IPS DF 6.9 (cell line): ENCODE measurements at places on chromosomes 7 and 10.

- DNase-seq: peak; percentile 50
Observed at GRCh38 chr7:134016223-134016941, 110.8 kb upstream of the LRGUK start.

DNA sequence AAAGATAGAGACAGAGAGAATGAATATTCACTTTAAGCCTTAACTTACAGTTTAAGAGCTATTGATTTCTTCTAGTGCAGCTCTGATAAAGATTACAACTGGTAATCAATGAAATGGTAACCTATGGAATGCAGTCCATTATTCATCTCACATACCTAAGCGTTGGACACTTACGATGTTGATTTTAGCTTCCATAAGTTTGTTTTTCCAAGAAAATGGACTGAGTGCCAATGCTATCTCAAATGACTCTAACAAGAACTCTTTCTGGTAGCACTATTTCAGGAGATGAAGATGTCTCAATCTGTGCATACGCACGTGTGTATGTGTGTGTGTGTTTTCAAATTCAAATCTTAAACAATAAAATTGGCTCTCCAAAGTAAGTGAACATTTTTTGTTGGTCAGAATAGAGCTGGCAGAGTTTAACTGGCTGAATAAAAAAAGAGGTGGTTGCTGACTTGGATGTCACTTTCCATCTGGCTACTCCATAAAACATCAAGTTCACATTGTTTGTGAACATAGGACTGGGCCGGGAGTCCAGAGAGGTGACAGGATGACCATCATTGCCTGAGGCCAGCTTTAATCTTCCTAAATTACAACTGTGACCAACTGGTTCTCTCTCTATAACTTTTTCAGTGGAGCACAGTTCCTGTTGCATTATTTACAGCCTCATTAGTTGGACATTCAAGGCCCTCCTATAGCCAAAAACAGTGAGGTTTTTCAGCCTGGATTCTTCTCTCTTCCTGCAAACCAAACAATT is 106.9 kb upstream of the CSTF2T start:
- no peak for DNase-seq

GRCh38 chr7:37323966-37324365 is 124.7 kb downstream of the ELMO1 start:
- DNase-seq: no peak

GRCh38 chr10:88027570-88027969 is 164.1 kb downstream of the PTEN start:
- no peak for DNase-seq

- no peak for DNase-seq
Observed at GRCh38 chr10:127150136-127150535, 46.3 kb downstream of the INSYN2A start.

DNA sequence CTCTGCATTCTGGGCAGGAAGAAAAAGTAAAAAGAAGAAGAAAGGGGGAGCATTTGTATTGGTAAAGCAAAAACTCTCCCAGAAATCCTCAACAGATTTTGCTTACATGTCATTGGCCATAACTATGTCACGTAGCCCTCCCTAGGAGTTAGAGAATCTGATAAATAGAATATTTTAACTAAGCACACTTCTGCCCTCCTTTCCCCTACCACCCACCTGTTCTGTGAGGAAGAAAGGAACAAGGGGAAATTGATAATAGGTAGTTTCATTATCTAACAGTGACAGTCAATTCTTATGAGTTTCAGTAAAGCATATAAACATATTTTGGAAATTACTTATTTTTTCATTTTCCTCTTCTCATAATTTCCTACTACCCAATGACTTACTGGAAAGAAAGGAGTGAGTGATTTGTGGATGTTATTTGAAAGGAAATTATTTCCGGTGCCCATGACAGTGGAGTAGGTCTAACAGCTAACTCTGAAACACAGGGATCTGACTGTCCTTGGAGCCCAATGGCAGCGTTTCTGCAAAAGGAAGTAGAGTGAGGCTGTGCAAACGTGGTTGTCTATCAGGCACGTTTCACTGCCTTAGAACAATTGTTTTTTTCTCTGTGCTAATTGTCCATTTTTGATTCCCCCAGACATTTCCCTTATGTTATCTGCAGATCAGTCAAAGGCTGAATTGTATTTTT is 128.6 kb upstream of the MDFIC start:
- DNase-seq: no peak

GRCh38 chr10:126252884-126253610 is 135.2 kb downstream of the ADAM12 start:
- no peak for DNase-seq

DNA sequence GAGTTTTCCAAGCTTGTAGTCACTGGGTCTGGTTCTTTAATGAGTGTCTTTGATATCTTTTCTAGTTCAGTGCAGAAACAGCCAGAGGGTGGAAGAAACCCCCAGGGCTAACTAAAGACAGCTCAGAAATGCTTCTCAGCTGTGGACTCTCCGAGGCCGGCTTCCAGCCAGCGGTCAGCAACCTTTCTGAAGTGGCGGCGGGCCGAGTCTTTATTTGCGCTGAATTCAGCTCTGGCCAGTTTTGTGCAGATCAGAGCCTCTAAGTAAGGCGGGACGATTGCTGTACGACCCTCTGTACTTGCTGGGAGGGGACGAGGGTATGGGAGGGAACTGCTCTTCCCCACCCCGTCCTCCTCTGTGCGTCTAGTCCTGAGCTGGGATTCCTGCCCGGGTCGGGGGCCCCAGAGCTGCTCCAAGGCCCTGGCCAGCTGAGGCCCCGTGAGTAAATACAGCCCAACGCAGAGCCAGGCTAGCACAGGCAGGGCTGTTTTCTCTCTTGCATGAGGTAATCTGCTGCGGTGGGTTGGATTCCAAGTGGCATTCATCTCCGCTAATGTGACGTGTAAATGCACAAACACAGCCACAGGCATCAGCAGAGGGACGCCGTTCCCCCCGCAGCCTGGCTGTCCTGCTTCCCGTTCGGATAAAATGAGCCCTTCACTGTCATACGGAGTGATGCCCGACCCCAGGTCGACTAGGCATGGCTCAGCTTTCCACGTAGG is 159.8 kb downstream of the PIP4K2A start:
- DNase-seq: no peak

GRCh38 chr10:131975003-131975402 is 6.7 kb downstream of the BNIP3 start:
- DNase-seq: no peak

- DNase-seq: no peak
Observed at GRCh38 chr10:12670004-12670403, 320.7 kb downstream of the CAMK1D start.

DNA sequence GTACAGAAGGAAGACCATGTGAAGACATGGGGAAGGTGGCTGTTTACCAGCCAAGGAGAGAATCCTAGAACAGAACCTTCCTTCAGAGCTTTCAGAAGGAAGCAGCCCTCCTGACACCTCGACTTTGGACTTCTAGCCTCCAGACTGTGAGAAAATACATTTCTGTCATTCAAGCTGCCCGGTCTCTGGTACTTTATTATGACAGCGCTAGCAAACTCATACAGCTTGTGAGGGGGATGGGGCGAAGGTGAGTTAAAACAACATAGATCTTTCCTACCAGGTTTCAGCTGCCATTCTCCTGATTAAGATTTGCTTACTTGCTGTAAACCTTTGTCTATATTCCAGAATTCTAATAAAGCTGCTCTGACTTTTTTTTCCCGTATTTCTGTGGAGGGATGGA is 14.9 kb upstream of the ZNF248 start:
- no peak for DNase-seq

DNA sequence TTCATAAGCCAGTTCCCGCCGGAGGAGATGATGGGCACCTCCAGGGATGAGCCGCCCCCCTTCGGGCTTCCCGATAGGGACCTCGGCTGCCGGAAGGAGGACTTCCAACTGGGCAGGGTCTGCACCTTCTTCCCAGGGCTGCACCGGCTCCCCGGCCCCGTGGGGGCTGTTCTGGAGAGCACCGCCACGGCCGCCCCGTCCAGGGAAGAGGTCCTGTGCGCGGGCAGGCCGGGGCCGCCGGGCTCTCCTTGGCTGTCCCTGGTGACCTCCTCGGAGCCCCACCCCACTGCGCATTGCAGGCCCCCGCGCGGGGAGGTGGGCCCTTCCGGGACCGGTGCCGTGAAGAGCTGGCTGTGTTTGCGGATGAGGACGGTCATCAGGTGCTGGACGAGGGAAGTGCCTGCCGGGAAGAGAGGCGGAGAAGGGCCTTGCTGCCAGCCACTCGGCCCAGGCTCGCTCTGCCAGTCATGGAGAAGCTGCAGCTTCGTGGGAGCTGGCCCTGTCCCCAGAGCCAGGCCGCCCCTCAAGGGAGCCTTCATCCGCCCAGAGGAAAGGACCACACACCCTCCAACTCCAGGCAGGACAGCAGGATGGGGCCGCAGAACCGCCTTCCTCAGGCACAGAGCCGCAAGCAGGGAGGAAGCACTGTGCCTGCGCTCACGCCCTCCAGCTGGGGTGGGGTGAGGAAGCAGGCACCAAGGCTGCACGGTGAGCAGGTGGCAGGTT is 144.4 kb downstream of the MAPK8 start:
- no peak for DNase-seq

- DNase-seq: no peak
Observed at GRCh38 chr7:31120800-31121513, 68.8 kb downstream of the ADCYAP1R1 start.

DNA sequence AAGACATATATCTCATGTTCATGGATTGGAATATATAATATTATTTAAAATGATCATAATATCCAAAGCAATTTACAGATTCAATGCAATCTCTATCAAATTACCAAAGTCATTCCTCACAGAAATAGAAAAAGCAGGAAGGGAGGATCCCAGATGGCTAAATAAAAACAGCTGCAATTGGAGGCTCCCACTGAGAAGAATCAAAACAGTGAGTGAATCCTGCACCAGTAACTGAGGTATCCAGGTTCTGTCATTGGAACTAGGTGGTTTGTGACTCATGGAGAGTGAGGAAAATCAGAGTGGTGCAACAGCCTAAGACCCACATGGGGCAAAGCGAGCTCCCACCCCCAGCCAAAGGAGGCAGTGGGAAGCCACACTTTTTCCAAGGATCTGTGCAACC is 128.4 kb downstream of the MTERF1 start:
- DNase-seq: no peak

DNA sequence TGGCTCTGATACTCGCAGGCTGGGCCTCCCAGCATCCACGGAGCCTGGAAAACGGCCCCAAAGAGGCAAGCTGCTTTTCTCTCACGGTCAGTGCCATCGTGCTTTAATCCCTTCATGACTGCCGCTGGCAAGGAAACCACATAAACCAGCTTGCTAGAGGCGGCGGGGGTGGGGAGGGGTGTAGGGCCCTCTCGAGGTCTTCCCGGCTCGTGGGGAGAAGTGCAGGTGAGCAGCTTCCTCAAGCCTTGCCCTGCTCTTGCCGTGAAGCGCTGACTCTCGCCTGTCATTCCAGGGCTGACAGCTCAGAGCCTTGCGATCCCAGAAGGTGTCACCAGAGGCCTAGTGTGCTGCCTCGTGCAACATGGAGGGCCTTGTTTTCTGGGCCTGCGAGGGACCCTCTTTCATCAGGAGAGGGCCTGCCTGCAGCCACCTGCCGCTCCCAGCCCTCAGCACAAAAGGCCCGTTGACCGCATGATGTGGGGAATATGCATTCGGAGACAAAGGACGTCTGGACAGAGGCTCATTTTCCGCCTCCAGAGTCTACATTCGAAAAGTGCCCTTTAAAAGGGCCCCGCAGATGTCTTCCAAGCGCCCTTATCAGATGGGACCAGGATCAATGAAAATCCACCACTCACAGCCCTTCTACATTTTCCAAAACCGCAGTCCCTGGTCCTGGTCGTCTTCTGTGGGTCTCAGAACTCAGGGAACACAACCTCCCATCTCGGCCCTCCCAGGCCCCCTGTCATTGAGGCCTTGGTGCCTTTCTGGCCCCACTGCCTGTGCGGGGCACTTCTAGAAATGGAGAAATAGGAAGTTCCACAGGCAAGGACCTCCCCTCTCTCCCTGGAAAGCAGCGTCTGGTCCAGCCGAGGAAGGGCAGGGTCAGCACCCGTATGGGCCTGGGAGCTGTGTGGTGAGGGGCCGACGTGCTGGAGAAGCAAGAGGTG is 58.7 kb downstream of the ZRANB1 start:
- no peak for DNase-seq

DNA sequence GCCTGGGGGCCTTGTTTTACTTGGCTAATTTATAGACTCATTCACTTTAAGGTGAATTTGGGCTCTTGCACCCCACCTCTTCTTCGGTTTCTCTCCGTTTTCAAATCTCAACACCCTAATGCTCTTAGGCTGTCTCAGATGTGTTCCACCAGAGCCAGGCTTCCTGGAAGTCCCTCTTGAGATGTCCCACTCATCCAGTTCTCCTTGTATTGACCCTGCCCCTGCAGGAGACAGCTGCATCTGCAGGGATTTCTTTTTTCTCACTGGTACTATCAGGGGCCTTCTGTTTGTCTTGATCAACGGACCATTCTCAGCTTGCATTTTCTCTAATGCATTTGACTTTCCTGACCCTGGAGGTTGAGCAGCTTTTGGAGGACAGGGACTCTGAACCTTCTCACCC is 279.5 kb downstream of the GALNT17 start:
- no peak for DNase-seq

GRCh38 chr10:18059826-18060559 is 80.2 kb upstream of the CACNB2 start:
- no peak for DNase-seq
